Hematopoietic multipotent progenitor cell treated with erythropoietin and hydrocortisone succinate and interleukin-3 and kit ligand, for 17 days (in vitro differentiated cells): ENCODE measurements at places on chromosomes 1 and 21.

DNA sequence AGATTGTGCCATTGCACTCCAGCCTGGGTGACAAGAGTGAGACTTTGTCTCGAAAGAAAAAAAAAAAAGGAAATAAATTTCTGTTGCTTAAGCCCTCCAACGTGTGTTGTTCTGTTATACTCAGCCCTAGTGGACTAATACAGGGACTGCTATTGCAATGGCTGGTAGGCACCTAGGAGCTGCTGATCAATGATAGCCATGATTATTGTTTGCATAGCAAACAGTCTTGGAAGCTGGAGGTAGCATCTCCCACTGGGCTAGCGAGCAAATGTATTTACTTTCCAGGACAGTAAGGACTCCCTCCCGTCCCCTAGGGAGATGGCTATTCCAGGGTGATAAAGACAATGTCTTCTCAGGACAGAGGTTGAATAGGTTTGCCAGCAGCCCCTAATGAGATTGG, 13.5 kb upstream of the TNFRSF8 start:
- DNase-seq = no peak

DNA sequence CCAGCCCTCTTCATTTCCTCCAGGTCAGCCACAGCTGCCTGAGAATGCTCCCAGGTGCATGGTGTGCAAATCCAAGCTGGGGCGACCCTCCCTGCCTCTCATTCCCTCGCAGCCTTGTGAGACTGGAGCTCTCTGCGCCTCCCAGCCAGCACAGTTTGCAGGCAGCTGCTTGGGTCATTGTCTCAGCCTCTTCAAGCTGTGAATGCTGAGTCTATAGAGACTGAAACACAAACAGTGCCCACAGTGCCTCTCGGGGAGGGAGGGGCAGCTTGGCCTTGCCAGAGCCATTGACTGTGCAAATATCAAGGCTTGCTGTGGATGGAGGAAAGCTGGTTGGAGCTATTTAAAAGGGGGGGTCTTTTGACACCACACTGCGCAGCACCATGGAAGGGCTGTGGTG, 10.6 kb downstream of the PLXNA2 start:
- DNase-seq = no peak

DNA sequence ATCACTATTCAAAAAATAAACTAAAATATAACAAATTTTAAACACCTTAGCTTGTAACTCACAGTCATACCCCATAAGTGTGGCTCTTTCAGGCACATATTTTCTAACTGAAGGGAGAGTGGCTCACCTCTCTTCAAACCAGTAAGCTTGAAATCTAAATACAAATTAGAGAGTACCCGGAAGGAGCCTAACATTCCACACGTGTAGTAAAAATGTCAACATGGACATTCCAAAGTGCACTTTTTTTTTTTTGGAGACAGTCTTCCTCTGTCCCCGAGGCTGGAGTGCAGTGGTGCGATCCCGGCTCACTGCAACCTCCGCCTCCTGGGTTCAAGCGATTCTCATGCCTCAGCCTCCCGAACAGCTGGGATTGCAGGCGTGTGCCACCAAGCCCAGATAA, 275.6 kb upstream of the ADGRL2 start:
- no peak for DNase-seq

GRCh38 chr1:91610102-91610501, 109.5 kb downstream of the CDC7 start:
- no peak for DNase-seq

DNA sequence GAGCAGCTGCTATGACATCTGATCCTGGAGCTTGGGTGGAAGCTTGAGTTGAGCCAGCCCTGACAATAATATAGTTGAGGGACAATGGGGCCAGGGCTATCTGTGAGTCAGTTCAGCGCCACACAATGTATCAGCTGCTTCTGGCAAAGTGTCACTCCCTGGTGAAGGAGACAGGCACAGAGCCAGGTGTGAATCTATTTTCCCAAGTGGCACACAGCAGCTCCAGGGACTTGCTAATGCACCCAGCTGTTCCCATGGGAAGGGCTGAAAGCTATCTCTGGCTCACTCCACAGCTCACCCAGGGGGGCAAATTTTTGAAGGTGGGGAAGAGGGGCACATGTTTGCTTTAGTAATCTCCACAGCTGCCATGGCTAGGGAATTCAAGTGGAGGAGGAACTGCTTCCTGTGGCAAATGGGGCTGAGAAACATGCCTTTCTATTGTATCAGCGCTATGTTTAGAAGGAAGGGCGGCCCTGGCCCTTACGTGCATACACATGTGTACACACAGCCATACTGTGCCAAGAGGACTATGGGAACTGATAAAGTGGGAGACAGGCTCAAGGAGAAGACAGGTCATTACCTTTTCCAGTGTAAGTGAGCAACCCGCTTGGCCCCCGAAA, 2.2 kb downstream of the CYB5R1 start:
- no peak for DNase-seq

DNA sequence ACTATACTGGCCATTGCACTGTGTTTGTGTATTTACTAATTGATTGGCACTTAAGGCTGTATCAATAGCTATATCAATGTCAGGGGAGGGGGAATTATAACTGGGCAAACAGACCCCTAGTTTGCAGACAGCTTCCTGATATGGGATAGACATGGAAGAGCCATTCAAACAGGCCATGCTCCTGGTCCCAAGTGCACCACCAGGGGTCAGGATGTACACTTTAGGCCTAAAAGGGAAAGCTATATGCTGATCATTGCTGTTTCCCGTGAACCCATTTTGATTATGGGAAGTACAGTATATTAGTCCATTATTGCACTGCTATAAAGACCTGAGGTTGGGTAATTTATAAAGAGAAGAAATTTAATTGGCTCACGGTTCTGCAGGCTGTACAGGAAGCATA, 124.9 kb upstream of the BACE2 start:
- DNase-seq = no peak

- DNase-seq = no peak
Observed at GRCh38 chr21:45469273-45470086, 64.5 kb downstream of the COL18A1 start.

GRCh38 chr1:47785561-47786271, 211.5 kb downstream of the TRABD2B start:
- DNase-seq = no peak

- no peak for DNase-seq
Observed at GRCh38 chr21:42484966-42485365, 11.1 kb downstream of the RSPH1 start.

DNA sequence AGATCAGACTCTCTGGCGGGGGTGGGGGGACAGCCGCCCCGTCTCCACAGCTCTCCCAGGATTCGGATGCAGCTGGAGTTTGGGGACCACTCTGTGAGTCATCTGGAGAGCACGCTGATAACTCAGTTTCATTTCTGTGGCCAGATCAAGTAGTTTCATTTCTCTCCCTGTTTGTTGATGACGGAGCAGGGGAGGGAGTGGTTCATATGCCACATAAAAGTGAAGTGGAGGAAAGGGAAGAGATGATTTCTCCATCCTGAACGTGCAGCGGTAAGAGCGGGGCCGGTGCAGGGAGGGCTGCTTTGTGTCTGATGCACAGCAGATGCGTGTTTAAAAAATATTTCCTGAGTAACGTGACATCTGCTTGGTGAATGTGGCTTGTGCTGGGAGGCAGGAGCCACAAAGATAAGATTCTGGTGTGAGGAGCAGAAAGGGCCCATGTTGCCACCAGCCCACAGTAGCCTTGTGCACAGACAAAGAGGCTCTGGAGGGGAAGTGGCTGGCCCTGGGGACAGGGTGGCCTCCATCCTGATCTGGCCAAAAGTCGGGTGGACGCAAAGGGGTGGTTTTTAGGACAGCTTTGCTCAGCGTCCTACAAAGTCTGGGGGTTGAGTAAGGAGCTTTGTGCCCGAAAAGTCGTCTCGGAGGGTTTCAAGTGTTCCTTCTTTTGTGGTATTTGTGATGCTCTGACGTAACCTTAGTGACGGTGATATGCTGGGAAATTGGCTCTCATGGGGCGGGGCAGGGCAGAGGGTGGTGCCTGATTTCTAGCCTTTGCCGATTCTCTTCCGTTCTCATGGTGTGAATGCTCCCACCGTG, at the start of gene MX2:
MX2 (plus strand) TSS at position 242 of the 819 bp plus-strand sequence. CDS start 14,880 bp downstream, outside the sequence.
- no peak for DNase-seq

DNA sequence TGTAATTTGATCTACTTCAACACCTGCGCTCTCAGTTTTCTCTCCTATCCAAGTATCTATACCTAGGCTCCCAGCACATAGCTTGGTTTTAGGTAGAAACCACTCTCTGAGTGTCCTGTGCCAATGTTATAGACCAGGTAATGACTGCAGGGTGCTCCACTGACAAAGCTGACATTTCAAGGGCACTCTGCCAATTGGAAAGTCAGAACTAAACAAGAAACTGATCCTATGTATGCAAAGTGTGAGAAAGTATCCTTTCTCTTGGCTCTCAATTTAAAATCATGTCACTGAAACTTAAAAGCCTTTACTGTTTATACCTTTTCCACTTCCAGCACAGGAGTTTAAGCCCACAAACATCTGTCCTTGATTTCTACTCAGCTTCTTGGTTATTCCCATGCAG, 45.0 kb upstream of the AIM2 start:
- DNase-seq = no peak

DNA sequence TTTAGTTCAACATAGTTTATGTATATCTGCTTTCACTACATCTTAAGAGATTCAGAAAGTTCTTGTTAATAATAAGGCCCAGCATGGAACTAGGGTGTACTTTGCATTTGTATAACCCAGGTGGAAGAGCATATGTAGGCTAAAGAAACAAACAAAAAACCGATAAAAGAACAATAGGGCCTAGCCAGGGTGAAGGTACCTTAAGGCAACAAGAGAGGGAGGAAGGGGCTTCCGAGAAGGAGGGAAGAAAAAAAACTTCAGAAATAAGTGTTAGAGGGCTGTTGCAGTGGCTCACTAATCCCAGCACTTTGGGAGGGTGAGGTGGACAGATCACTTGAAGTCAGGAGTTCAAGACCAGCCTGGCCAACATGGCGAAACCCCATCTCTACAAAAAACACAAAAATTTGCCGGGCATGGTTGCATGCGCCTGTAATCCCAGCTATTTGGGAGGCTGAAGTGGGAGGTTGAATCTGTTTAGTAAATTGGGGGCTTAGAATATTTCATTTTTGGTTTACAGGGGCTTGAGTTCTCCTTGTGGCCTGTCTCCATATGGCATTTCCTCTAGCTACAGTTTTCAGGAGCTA, 4.7 kb upstream of the SPATA45 start:
- DNase-seq = no peak

DNA sequence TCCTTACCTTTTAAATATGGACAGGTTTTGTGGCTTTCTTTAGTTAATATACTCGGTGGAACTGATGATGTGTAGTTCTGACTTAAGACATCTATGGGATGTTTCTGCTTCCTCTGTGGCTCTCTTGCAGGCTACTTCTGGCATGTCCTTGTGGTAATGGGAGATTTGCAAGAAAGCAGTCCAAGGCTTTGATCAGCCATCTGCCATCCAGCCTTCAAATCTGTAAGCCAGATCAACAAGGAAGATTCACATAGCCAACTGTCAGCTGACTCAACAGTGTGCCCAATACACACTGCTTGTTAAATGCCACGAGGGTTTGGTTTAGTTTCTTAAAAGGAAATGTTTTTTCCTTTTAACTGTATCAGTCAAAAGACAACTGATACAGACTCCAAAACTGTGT, 722.2 kb upstream of the CHRM3 start:
- DNase-seq = no peak

GRCh38 chr1:239288820-239289554, 97.4 kb upstream of the CHRM3 start:
- no peak for DNase-seq

DNA sequence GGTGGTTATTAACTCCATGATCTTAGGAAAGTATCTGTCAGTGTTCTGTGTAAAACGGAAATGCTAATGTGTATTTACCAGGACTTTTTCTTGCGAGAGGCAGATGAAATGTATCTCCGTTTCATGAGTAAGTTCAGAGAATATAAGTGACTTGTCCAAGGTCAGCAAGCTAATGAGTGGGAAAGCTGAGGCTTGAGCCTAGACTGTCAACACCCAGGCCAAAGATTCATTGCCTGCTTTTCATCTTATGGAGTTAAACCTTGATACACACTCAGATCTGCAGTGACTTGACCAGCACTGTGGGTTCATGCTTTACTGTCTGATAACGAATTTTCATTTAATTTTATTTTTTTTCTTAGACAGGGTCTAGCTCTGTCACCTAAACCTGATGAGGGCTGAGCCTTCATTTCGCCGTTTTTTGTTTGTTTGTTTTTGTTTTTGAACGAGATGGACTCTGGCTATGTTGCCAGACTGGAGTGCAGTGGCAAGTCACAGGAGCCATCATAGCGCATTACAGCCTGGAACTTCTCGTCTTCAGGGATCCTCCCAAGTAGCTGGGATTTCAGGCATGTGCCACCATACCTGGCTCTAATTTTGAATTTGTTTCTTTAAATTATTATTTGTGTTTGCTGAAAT, 918 bp upstream of the JTB start:
- DNase-seq = no peak

DNA sequence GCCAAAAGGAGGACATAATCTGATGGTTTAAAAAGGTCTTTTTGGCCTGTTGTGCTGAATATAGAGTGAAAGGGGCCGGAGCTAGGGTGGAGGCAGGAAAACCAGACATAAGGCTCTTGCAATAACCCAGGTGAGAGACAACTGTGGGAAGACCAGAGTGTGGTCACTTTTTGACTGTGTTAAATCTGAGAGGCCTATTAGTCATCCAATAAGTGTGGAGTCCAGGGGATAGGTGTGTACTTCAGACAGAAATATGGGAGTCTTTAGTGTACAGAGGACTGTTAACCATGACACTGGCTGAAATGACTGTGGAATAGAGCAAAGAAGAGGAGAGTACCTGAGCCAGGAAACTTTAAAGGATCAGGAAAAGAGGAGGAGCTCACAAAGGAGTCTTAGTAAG, 89.3 kb downstream of the VAV3 start:
- DNase-seq = no peak

DNA sequence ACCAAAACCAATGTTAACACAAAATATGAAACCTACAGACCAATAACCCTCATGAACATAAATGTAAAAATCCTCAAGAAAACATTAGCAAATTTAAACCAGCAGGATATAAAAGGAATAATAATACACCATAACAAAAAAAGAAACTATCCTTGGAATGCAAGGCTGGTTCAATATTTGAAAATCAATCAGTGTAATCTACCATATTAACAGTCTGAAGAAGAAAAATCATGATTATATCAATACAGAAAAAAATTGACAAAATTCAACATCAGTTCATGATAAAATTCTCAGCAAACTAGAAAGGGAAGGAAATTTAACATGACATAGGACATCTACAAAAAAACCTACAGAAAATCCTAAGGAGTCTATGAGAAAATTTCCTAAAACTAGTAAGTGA, 19.8 kb downstream of the PRMT2 start:
- DNase-seq = no peak

- DNase-seq = no peak
Observed at GRCh38 chr1:211331011-211331709, 4.5 kb downstream of the TRAF5 start.

- no peak for DNase-seq
Observed at GRCh38 chr1:171115280-171115897, 24.7 kb downstream of the FMO3 start.

GRCh38 chr21:45226540-45227326, 61.0 kb downstream of the POFUT2 start:
- no peak for DNase-seq

DNA sequence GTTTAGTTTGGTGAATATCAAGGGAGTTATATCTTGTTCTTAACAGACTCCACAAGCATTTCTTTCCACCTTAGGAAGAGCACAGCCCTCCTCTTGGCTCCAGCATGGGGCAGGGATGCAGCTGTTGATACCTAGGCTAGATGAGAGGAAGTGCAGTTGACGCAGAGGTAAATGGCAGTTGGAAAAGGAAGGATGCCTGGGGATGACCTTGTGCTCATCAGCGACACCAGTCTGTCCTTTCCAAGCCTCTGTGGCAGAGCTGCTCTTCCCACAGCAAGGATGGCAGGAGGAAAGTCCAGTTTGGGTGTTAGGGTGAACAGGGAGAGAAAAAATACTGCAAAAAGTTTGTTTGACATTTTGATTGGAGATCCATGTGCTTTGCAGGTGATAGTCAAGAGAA, 6.2 kb downstream of the PROX1 start:
- DNase-seq = no peak
